ENCODE measurements at places on chromosomes 7 and 10.

DNA sequence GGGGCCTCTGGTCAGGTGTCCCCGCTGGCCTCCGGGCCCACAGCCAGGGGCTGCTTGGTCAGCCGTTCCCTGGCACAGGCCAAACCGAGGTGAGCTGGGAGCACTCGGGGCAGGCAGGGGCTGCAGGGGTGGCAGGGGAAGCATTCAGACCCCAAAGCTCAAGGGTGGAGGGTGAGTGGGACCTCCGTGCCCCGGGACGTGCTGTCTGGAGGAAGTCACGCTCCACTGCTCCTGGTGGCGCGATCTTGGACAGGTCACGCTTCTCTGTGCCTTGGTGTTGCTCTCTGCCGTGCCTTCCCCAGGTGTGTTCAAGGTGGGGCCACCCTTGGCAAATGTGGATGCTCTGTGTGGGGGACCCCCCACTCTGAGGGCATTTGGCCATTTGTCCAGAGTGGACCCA is 24.6 kb upstream of the ELFN1 start:
- no peak for DNase-seq

- DNase-seq = no peak
These were observed 3.8 kb downstream of the FAM13C start for GRCh38 chr10:59358576-59358975.

DNA sequence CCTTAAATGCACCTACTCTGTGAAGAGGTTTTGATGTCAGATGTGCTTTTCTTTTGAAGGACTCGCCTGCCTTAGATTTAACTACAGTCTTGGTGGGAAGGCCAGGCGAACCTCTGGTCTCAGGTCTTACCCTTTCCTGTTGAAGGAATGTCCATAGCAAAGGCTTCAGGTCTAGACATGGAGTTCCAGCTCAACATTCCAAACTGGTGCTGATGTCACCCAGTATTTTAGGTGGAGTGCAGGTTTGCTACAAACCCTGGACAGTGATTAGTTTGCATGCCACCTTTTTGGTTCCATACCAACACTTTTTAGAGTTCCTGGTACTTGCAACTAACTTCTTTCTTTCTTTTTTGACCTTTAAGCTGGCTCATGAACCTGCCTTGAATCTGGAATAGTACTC is 258.7 kb downstream of the GFRA1 start:
- DNase-seq = no peak

DNA sequence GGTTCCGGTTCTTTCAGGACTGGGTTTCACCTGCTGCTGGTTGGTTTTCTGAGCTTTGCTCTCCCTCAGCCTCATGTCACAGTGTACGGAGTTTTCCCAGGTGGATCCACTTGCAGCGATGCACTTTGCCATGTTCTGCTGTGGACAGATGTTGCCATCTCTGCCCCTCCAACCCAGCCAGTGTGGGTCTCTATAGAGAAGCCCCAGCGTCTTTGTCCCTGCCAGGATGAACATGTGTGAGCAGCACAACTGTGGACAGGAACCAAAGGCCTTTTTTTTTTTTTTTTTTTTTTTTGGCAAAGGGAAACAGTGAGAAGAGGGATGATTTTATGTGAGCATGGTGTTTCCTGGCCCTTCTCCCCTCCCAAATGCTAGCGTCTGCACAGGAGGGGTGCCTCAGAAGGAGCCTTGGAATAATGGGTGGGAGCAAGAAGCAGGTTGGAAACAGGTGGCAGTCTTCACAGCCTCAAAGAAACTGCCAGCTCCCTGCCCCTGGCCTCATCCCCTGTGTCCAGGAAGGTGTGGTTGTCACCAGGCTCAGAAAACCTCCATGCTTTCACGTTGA is 106.5 kb downstream of the RPS24 start:
- DNase-seq = no peak

- DNase-seq = no peak
These were observed 214.3 kb downstream of the FANK1 start for GRCh38 chr10:126110489-126111180.

DNA sequence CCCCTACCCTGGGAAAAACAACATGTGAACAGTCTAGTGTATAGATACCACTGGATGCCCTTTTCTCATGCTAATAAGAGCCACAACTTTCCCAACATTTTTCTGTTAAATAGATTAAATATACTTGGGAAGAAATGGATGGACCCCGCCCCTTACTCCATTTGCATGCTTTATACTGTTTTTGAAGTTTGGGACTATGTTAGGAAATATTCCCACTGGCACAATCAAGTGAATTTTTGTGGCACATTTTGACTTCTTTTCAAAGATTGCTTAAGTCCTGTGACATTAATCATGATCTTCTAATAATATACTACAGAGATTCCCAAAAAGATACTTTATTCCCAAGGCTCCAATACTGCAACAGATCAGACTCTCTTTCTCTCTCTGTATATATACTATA is 216.6 kb downstream of the TWIST1 start:
- no peak for DNase-seq

DNA sequence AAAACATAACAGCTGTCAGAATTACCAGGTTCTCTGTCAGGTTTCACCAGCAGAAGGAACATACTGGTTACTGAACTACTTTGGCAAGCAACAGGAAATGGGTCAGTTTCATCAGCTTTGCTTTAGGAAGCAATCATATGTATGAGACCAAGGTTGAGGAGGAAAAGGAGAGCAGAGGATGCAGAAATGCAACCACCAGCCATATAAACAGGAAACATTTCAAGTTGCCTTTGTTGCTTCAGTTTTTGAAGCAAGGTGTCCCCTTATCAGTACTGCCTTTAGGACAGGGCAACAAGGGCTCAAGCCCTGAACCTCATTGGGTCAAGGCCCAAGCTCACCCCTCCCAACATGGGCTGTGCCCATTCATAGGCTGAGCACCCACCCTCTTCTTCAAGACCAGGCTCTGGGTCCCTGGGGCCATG is 10.2 kb downstream of the HIPK2 start:
- DNase-seq = no peak

- DNase-seq = peak; percentile 40
These were observed at the start of gene RRP12 for GRCh38 chr10:97400665-97401454. Gene RRP12 (minus strand): TSS chr10:97401340. CDS start chr10:97401231, 109 bp downstream.

DNA sequence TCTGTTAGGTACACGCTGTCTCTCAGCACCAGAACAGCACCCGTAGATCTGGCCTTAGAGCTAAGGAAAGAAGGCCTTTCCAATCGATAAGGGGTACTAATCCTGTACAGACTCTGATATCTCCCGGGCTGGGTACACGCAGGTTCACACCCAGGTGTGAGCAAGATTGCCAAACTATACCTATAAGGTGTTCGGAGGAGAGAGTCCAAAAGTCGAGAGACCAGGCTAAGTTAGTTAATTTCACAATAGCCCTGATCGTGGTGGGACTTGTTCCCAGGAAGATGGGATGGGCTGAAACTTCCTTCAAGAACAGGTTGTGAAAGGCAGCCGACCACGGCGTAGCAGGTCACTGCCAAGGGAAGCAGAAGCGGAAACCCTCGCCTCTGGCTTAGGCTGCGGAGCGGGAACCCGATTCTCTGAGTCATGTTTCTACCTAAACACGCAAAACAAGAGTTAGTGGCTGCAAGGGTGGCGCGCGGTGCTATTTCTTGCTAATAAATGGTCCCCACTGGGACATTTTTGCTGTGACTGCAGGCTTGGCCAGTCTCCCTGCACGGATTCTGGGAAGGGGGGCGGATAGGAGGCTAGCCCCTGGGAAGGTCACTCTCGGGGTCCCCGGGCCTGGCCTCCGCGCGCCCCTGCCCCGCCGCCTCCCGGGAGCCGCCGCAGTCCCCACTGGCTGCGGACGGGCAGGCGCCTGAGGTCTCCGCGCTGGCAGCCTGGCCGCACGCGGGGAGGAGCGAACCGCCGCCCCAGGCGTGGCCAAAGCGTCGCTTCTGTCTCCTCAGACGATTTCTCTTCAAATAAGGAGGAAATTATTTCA is 75.4 kb upstream of the PDSS1 start:
- DNase-seq = no peak

- DNase-seq = no peak
These were observed 28.3 kb downstream of the C1GALT1 start for GRCh38 chr7:7210475-7211237.

DNA sequence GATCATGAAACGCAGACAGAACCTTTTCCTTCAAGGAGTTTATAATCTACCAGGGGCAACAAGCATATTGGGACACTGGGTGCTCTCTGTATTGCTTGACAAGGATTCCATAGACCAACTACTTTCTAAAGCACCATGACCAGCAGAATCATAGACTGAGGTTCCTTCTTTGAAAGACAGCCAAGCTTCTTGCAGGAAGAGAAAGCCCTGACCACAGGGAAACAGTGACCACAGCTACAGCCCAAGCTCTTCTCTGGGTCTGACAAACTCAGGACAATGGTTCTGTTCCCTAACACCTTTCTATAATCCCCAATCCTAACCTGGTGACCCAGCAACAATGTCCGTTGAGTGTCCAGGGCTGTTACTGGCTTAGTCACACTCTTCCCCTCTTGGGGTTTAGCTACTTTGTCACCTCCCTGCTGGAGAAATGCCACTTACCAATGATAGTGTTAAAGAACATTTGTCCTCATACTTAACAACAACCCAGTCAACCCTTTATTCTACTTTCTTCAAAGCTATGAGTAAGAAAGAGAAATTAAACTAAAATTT is 155.7 kb downstream of the JAZF1 start:
- no peak for DNase-seq

DNA sequence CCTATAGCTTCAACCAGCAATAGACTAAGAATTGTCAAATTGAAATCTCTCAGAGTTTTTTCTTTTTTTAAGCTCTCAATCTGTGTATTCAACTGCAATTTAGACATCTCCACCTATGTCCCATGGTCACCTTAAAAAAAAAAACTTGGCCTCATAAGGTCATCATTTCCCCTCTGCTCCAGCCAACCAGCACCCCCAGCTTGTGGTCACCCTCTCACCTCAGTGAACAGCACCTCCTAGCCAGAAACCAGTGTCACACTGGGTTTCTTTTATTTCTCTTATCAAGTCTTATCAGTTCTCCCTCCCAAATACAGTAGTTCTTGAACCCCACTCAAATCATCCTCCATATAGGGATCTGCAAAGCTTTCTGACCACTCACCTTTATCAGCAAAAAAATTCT is 4.0 kb downstream of the ITGB1 start:
- no peak for DNase-seq

GRCh38 chr7:21939136-21939857 is 6.4 kb downstream of the CDCA7L start:
- no peak for DNase-seq

DNA sequence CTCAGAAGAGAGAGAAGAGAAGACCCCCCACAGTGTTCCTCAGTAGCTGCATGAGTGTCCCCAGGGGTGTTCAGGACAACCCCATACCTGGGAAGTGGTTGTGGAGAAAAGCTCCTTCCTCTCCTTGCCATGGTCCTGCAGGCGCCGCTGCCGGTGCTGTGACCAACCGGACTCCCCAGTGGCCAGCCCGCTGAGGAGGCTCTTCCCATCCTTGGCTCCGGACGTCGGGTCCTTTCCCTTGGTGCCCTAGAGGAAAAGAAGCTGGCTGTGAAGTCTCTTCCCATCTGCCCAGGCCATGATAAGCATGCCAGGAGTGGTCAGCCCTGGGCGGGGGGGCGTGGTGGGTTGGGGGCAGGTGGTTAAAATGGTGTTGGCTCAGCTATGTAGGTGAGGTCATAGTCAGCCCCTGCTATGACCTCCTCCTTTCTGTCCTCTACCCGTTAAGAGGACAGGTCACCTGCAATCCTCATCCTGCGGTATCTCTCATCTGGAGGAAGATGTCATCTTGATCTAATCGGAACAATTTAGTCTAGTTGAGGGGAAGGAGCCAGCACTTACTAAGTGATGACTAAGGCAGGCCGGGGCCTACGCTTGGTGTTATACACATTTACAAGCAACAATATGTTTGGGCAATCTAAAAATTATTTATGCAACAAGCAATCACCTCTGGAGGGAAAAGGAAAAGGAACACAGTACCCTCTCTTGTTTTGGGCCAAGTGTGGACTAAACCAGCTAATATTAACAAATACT is 13.2 kb downstream of the WDR91 start:
- DNase-seq = no peak

- DNase-seq = peak; percentile 41
These were observed 154.1 kb upstream of the AHR start for GRCh38 chr7:17144322-17144721.

DNA sequence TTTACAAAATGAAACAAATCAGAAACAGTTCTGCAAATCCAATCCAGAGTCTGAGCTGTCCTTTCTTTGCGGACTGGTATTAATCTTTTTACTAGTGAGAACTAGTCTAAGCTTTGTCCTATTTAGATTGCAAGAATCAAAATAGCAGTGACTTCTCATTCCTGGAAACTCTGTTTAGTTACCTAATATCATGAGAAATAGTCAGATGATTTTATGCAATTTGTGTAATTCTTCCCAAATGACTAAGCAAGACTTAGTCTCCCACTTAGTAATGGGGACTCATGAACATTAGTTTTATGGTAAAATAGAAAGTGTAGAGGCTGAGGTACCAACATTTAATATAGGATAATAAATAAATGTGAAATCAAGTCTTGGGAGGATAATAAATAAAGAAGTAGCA is 341.3 kb downstream of the DNAJB9 start:
- no peak for DNase-seq

- no peak for DNase-seq
These were observed 55.5 kb downstream of the ZNF277 start for GRCh38 chr7:112262036-112262435.

DNA sequence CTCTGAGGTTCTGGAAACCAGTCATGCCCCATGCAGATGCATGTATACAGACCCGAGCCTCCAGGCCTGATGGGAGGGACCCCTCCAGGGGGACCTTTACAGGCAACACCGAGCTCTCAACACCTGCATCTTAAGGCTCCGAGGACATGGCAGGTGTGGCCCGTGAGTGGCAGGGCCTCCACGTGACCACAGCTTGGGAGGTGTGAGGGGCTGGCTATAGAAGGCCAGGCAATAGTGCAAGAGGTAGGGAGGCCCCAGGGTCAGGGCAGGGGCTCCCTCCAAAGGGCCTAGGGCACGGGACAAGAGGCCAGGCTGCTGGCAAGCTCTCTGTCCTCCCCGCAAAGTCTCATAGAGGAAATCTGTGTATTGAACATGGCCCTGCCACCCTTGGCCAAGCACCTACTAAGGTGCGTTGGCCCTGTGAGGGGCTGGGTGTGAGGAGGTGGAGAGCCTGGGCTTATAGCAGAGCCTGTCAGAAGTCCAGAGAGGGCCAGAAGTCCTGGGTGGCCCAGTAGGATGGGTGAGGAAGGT is 134.2 kb downstream of the PTPN20 start:
- no peak for DNase-seq
